ENCODE measurements at places on chromosomes 3 and 15.
A peak's percentile ranks its signal among the peaks of the same experiment; 100 is the strongest.

GRCh38 chr3:49349348-49350114, 8.6 kb downstream of the GPX1 start:
- DNase-seq, result no peak

DNA sequence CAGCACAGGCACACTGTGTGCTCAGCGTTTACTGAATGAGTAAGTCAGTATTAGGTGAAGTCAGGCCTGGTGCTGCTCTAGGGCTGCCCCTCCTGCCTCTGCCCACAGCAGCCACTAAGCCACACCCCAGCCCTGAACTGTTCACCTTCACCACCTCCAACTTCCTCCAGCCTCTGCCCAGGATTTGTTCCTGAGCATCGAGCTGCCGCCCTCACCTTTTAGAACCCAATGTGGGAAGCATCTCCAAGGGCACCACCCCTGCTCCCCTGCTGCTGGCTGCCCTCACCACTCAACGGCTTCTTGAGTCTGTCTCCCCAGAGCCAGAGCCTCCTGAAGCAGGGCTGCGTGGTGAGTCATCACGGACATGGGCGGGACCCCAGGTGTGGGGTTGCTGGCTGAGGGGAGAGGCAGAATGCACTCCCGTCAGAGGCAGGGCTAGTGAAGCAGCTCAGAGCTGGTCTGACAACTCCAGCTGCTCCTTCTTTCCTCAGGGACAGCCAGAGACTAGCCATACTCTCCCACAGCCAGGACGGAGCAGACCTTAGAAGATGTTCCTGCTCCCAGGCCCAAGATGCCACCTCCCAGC, 5.8 kb downstream of the HYAL2 start:
- DNase-seq, result no peak

- DNase-seq, result no peak
Observed at GRCh38 chr15:52559022-52559421, 9.8 kb downstream of the ARPP19 start.

GRCh38 chr3:63966871-63967270, 54.7 kb upstream of the SCAANT1 start:
- DNase-seq, result no peak

DNA sequence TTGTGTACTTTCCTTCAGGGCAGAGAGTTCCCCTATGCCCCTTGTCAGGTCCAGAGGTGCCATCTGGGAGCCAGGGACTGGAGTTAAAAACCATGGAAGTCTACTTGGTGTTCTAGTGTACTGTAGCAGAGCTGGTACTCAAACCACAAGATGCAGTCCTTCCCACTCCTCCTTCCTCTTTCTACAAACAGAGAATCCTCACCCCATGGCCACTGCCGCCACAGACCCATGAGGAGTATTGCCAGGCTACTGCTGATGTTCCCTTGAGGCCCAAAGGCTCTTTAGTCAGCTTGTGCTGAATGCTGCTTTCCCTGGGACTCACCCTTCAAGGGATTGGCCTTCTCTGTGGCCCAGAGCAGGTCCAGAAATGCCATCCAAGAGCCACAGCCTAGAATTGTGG, 229.2 kb upstream of the ZPLD1 start:
- no peak for DNase-seq

GRCh38 chr15:53197426-53197839, 407.3 kb upstream of the ONECUT1 start:
- DNase-seq, result peak; percentile 64

GRCh38 chr3:174598885-174599439, 260.2 kb upstream of the NAALADL2 start:
- no peak for DNase-seq

DNA sequence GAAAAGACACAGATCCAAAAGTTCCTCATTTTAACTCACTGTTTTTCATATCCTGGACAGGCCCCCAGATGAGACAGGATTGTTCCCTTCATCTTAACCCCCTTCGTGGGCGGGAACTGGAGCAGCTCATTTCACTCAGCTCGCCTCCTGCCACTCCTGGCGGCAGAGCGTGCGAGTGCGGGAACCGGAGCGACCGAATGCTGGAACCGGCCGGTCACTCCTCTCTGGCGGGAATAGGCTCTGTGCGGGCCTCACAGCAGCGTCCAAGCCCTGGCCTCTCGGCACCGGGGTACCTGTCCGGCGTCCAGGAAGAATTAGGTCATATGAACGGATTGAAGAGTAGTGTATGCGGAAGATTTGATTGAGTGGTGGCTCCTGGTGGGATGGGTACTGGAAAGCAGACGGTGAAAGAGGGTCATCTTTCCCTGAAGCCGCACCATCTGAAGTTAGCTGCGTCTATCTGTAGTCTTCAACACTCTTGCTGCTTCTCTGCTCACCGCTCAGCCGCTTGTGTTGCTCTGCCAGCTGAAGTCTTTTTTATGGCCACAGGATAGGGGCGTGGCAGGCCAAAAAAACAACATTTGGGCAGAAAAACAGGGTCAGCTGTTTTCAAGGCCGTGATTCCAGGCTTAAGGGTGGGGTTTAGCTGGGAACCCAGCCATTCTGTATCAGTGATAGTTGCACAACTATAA, 42.3 kb upstream of the FXR1 start:
- DNase-seq, result no peak

- no peak for DNase-seq
Observed at GRCh38 chr3:58112185-58112535, 98.6 kb downstream of the DNASE1L3 start.

GRCh38 chr3:132071043-132071442, 36.2 kb upstream of the CPNE4 start:
- DNase-seq, result no peak

DNA sequence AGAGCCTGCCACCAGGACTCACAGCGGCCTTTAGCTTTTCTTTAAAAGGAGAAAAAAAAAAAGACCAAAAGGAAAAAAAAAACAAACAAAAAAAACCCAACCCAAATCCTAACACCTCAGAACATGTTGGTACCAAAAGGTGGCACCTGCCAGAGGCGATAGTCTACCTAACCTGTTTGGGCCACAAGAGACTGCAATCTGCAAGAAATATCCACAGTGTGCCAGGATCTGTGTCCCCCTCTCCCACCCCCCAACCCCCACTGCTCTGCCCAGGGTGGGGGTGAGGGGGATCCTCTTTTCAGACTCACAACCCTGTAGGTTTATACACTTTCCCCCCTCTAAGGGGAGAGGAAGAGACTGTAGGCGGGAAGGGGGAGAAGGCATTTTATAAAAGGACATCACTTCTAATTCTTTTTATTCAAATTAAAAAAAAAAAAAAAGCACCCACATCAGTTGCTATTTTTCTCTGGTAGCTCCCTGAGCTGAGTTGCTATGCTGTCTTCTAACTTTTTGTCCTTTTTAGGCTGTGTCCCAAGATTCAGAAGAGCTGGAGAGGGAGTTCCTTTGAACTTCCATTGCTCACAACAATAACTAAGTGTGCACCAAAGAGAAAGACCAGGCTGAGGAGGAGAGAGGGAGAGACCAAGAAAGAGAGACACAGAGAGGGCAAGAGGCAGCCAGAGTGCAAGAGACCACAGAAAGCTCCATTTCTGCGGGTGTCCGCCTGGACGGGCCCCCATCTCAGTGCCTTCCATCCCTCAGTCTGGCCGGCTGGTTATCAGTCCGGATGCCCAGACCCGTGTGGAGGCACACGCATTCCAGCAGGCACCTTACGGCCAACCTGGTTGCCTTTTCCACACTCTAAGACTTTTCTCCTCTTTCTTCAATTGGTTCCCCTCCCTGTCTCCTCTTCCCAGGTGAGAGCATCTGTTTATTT, 48.9 kb downstream of the TLE3 start:
- no peak for DNase-seq

- no peak for DNase-seq
Observed at GRCh38 chr15:78291698-78292097, 7.7 kb downstream of the SKIC8 start.

GRCh38 chr3:192239956-192240355, 487.4 kb downstream of the FGF12 start:
- DNase-seq, result no peak

DNA sequence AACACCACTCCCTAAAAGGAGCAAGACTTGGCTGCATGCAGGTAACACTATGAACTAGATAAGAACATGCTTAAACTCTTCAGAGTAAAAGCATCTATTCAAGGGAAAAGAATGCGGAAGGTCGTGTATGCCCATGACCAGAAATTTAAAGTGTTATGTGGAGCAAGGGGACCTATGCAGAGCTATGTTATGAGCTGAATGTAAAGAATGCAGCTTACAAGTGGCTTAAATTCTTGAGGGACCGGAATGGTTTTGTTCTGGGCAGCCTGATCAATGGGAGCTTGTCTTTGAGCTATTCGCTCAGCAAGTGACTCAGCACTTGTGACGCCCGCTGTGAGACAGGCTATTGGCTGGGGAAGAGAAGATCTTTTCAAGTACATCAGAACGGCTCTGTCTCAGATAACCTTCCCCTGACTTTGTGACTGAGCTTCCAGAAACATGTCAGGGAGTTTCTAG, 367.5 kb upstream of the THBS1 start:
- DNase-seq, result peak; percentile 87
